ENCODE measurements at places on chromosomes 1 and 21.

DNA sequence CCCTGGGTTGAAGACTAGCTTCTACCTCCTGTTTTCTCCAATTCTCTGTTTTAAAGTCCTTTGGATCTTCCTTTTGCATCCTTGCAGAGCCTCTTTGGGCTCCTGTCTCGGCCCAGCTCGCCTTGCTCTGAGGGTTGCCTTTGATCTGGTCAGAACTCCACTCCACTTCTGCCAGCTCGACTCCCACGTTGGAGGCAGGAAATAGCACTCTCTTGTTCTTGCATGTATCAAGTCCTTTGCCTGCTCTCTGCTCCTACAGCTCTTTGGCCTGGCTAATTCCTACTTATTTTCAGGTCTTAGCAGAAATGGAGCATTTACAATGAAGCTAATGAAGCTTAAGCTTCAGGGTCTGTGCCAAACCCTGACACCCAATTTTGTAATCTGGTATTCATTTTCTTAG is 21.1 kb upstream of the B3GALNT2 start:
- no peak for DNase-seq

DNA sequence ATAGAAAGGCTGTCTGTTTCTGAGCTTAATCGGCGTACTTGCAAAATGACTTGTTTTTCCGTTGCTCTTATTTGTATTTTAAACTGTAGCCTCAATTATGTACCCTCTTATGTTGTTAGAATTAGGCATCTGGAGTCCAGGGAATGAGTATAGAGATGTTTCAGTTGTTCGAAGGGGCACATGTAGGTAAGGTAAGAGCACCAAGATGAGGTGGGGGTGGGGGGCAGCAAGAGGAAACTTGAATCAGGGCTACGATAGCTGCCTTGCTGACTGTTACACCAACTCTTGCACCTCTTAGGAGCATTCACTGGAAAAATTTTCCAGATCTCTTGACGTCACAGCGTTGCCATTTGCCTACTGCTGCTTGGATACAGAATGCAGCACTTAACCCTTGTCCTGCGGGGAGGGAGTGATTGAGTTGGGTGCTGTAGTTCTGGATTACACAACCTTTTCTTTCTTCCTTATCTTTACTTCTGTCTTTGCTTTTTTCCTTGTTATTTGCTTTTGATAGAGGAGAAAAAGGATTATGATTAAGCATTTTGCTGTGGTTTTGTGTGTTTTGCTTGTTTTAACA is 3.2 kb downstream of the ATP1B1 start:
- no peak for DNase-seq

DNA sequence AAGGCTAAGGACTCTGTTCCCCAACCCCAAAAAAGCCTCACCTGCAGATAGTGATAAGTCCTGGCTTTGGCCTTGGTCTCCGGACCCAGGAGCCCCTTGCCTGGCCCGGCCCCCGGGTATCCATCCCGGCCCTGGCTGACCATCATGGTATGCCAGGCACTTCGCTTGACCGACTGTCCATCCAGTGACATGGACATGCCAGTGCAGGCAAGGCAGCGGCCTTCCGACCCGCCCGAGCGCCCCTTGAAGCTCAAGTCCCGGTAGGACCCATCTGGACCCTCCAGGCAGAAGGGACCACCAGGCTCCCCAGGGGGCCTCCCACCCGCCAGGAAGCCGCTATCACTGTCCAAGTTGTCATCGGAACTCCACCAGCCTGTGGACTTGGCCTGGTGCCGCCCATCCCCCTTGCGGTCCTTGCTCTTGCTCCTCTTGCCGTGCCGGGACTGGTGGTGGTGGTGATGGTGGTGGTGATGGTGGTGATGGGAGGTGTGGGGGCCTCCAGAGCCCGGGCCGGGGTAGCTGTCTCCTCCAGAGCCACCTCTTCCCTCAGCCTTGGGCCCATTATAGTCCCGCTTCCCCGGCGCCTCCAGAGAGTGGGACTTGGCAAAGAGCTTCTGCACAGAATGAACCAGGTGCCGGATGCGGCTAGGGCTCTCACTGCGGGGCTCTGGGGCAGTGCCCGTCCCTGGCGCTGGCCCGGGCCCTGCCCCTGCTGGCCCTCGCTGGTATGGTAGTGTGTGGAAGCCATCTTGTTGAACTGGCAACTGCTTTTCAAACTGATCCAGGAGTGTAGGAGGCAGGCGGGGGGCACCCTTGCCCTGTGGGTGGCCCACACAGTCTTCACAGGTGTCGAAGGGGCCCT is 25.0 kb downstream of the DLGAP3 start:
- DNase-seq, result no peak

- no peak for DNase-seq
These were observed 23.4 kb upstream of the ABCG1 start for GRCh38 chr21:42195378-42196031.

DNA sequence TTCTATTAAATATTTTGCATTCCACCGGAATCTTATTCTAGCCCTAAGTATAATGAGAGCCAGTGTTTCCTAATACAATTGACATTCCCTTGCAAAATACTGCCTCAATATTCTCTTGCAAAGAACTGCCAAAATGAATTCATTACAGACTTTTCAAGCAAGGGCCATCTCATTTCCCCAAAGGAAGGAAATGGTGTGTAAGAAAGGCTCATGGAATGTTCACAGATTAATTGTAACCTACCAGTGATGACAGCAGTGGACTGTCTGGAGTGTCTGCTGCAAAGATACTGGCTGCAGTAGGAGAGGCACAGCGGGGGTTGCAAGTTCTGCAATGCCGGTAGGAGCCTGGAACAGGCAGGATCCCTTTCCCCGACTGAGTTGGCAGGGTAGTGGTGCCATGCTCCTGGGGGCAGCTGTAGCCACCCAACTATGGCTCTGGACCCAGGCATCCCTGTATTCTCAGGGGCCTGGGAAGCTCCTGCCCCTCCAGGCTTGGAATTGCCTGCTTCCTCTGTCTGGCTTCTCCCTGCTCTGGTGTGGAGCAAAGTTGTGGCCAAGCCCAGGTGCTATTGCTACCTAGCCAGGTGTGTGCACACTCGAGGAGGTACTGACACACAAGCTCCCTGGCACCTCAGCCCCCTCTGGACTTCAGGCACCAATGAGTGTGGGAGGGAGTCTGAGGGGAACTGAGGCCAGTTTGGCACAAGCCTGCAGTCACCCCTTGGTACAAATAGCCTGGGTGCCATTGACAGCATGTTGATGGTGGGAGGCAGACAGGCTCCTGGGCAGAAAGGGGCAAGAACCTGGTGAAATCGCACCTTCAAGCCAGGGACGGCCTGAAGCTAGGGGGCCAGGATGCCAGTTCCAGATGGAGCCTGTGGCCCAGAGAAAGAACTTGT is 1371.0 kb downstream of the KCNT2 start:
- DNase-seq, result no peak

GRCh38 chr1:24102961-24103360 is 9.0 kb downstream of the MYOM3 start:
- no peak for DNase-seq
